ENCODE measurements at places on chromosomes 1 and 21.

DNA sequence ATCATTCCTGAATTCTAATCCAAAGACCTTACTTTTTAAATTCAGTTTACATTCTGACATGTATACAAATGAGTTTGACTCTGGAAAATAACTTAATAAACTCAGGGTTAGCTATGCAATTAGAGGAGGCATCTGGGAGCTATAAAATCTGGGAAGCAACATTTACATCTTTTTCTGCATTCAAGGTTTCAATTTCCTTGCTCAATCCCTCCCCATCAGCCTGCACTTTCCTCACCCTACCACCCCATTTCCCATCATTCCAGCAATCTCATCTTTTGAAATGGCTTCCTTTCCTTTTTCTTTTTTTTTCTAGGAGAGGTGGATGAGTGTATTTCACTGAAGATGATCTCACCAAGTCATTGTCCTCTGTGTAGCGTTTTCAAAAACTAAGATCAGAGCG, 65.3 kb upstream of the BEND5 start:
- DNase-seq = no peak

DNA sequence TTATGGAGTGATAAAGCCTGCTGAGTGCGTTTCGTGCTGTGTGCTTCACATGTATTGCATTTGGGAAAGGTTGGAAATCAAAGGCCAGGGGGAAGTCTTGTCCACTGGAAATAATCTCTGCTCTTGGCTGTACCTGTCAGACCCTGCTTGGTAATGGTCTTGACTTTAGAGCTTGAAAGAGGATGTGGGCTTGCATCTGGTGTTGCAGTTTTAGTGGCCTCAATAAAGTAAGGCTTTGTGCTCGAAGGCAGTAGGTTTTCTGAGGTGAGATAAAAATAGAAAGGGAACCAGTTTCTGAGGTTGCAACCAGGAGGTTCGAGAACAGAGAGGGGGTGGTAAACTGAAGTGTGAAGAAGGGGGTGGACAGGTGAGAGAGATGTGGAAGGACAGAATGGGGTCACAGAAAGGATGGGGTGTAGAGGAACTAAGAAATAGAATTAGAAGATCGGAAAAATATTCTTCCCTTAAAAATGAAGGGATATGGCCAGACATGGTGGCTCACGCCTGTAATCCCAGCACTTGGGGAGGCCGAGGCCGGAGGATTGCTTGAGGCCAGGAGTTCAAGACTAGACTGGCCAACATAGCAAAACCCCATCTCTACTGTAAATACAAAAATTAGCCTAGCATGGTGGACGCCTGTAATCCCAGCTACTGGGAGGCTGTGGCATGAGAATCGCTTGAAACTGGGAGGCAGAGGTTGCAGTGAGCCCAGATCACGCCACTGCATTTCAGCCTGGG, 1.5 kb downstream of the S100PBP start:
- DNase-seq = no peak

DNA sequence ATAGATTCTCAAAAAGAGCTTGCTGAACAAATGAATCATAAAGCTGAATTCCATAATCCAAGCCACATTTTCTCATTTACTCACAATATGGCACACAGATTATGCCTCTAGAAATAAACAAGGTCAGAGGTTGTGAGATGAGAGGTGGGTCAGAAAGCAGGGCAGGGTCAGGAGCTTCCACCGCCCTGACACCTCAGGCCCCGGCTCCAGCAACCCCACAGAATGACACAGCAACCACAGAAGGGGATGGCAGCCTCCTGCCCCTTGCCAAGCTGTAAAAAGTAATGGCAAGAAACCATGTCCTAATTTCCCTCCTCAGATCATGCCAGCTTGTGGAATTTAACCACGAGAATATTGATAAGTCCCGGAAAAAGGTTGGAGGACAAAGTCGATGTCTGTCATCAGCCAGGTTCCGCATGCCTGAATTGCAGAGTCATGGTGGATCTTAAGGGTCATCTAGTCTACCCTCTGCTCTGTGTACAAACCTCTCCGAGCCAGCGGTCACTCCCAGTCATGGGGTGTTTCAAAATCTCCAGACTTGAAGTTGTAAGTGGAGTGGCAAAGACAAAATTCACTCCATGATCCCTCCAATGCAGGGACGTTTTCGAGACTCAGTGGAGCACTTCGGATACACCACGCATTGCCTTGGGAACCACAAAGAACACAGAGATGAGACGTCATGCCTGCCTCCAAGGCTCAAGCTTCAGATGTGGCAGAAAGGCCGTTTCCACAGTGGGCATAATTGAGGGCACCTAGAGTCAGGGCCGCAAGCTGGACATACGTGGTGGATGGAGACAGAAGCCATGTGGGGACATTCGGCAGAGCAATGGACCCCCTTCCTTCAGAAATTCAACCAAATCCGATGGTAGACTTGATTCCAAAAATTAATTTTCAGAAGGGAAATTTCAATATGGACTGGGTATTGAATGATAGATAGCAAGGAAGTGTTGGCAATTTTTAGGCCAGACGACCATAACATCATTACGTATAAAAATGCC, 254.0 kb downstream of the TOMM20 start:
- DNase-seq = peak; percentile 83

DNA sequence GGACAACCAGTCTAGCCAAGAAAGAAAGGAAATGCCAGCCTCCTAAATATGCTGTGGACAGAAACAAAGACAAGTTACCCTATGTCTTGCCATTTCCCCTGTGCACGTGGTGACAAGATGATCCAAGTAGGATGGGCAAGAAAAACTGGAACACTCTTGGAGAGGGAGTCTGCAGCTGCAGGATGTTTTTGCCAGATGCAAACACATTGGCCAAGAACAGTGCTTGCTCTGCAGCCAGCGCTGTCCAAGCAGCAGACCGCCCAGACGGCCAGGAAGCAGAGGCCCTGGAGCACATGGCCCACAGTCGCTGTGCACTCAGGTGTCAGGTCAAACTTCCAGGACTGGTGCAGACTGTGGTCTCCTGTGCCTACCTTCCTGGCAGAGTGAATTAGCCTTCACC, 189.3 kb downstream of the SLC35F3 start:
- DNase-seq = no peak

GRCh38 chr1:44696789-44697345, 22.4 kb downstream of the ARMH1 start:
- peak; percentile 58 for DNase-seq

DNA sequence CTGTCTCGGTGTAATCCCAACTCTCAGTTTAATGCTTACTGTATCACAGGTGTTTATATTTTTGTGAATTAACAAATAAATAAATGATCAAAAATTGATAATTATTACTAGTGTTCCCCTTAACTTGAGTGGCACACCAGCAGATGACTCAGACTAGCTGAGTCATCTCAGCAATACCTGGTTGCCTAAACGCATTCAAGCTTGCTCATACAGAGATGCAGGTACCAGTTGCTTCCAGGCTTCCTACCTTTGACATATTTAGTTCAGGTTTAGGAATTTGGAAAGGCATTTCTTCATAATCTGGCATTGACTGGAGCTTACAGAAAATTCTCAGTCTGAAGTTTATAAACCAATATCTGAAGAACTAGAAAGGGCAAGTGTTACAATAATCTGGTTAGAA, 78.9 kb upstream of the LMO4 start:
- no peak for DNase-seq

DNA sequence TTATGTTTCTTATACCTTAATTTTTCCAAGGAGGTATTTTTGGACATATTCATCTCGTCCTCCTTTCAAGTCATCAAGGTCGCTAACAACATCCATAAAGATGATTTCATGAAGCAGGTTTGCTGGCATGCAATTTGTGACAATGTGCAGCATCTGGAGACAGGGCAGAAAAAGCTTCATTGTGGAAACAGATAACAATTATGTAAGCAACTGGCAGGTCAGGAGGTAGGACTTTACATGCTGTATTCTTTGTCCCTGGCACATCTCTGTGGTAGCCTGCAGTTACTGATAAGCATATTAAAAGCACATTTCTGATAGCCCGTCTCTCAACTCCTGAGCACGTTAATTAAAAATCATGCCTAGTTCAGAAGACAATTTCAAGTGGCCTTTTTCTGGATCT, 156.8 kb downstream of the LEPR start:
- DNase-seq = no peak

DNA sequence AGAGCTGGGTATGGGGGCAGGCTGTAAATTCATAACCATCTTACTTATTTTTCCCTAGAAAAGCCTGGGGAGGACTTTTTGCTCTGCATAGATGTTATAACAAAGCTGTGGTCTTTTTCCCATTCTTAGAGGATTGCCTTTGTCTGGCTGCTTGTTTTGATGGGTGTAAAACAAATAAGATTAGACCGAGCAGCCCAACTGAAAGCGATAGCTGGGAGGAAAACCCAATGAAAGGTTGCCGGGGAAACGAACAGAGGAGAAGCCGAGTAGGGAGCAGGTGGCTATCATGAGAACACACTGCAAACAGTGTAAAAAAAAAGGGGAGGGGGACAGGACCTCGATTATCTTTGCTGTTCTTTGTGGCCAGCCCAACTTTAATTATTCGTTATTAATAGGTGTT, 1.9 kb downstream of the ELAVL4 start:
- DNase-seq = no peak

- DNase-seq = no peak
These were observed 108.8 kb downstream of the TGFBR3 start for GRCh38 chr1:91777196-91777595.

DNA sequence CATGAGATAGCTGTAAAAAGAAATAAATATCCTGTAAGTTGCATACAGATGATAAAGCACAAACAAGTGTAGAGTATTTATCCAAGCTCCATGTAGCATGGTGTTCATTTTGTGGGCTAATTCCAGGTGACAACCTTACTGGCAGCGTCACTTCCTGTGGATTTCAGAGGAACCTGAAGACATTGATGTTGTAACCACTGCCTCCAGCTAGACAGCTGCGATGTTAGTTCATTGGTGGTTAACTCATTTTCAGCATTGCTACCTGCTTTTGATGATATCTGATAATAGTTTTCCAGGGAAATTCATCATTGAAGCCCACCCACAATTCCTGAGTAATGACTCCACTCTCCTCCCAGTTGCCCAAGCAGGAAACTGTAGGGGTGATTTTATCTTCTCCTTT, 3.0 kb downstream of the HSD3B1 start:
- no peak for DNase-seq

DNA sequence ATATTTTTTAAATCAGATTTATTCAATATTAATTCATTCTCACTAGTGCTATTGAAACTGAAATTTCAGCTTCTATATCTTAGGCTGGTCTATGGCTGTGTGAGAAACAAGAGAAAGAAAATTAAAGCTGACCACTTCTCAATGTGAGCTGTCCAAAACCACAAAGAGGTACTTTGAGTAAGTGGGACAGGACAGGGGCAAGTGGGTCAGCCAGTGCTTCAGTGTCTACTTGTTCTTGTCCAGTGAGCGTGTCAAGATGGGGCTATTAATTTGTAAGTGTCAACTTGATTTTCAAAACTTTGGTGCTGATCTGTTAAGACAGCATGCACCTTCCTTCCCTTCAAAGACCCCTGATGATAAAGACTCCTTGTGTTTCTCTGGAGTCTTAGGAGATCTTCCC, 533.9 kb downstream of the PLPP3 start:
- no peak for DNase-seq

DNA sequence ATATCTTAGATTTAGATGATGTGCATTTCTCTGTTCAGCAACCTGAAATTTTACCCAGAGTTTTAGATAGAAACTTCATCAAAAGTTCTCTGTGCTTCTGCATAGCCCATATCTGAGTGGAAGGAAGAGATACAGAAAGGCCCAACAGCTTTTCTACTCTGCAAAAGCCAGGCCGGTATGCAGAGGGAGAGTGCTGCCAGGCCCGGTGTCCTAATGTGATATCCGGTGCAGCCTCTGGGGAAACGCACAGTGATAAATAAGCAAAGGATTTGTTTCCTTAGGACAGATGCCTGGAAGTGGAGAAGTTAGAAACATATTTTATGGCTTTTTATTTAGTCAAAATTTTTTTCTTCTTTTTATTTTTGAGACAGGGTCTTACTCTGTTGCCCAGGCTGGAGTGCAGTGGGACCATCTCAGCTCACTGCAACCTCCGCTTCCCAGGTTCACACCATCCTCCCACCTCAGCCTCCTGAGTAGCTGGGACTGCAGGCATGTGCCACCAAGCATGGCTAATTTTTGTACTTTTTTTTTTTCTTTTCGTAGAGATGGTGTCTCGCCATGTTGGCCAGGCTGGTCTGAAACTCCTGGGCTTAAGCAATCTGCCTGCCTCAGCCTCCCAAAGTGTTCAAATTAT, 145.8 kb downstream of the PATJ start:
- DNase-seq = no peak

GRCh38 chr1:22473952-22474351, 22.3 kb downstream of the ZBTB40 start:
- no peak for DNase-seq
